Globus pallidus (tissue), 1 donor: ENCODE measurements at places on chromosomes 16 and 17.

DNA sequence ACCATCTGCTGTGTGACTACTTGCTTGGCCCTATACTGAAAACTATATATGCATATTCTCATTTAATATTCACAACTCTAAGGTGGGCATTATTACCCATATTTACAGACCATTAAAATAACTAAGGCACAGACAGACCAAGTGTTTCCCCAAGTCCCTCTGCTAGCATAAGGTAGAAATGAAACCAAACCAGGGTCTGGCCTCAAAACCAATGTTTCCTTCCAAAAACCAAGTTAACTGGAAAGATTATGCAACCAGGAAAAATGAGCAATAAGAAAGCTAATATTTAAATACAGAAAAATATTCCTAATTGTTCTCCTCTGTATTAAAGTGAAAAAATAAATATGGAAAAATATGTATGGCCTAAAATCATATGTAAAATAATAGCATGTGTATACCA lies 50.1 kb downstream of the XPO6 start:
- DNase-seq: no peak

DNA sequence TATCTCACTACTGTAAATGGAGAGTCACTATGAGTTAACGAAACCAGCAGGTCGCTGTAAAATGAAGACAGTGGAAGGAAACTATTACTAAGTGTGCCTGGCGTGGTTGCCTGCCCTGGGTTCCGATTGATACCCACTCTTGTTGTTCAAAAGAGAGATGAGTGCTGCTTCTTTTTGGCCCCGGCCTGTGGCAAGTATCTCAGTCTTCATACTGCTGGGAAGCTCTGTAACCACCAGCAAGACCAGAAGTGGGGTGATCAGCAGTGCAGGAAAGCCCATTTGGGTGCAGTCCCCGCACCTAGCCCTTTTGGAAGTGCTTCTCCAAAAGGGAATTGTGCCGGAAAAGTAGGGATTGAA lies 104.5 kb downstream of the SNX29 start:
- no peak for DNase-seq

- no peak for DNase-seq
Measured at GRCh38 chr16:29644338-29644857, 18.6 kb upstream of the SPN start.

GRCh38 chr16:81107511-81107910 lies 11.3 kb upstream of the GCSH start:
- no peak for DNase-seq
